ENCODE measurements at places on chromosomes 1 and 21.

DNA sequence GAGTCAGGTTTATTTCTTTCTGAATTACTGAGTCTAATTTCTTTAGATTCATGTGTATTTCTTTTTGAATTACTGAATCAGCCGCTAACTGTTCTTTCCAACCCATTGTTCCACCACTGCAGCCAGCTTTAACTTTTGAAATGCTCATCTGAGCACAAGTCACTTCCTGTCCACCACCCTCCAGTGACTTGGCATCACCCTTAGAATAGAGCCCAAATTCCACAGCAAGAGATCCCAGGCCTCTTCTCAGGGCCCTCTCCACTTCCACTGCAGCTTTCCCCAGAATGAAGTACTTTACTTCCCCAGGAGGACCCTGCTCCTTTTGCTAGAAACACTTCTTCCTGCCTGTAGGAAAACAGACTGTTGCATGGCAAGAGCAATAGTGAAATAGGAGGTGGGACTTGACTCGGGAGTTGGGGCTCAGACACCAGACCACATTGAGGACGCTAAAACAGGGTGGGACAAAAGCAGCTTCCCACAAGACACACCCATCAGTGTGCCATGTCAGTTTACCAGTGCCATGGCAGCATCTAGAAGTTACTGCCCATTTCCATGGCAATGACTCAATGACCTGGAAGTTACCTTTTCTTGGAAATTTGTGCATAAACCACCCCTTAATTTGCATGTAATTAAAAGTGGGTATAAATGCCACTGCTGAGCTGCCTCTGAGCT lies 56.5 kb upstream of the ADAR start:
- no peak for DNase-seq

DNA sequence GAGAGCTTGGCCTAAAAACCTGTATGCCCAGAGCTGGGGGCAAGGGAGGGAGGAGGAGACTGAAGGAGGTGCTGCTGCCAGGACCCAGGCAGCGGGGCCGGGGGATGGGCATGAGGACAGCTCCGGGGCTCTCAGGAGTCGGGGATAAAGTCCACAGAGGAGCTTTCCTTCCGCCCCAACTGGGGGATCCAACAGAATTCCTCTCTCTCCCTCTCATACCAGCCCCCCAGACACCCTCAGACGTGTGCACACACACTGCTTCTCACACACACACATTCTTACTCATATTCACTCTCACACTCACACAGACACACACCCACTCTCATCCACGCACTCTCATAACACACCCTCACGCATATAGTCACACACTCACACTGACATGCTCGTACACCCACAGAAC lies 39.1 kb downstream of the SYF2 start:
- no peak for DNase-seq

GRCh38 chr1:65421351-65422025 lies 1.0 kb downstream of the LEPR start:
- DNase-seq, result no peak

GRCh38 chr1:156802421-156802935 lies 14.2 kb downstream of the SH2D2A start:
- DNase-seq, result no peak

Data from HuH-7 (cell line).